Gastroesophageal sphincter (tissue), 4 donors: ENCODE measurements at places on chromosomes 1 and 21. TPM values are rescaled to one million over a fixed set of nuclear protein-coding genes. Genes with fewer than 3 reads are reported as not detected.

- no peak for ATAC-seq
Observed at GRCh38 chr1:48738356-48738755, 38.3 kb downstream of the BEND5 start.

GRCh38 chr21:42562816-42563215 is 49.2 kb downstream of the SLC37A1 start:
- ATAC-seq: no peak

FCGR3B gene
- 2.0 TPM for total RNA-seq

MEX3A gene
- total RNA-seq: 0.49 TPM

OR2L8 gene
- total RNA-seq: not detected
